Karpas-422 (cell line): ENCODE measurements at places on chromosomes 4 and X. TPM values are rescaled to one million over a fixed set of nuclear protein-coding genes. Genes with fewer than 3 reads are reported as not detected.

DNA sequence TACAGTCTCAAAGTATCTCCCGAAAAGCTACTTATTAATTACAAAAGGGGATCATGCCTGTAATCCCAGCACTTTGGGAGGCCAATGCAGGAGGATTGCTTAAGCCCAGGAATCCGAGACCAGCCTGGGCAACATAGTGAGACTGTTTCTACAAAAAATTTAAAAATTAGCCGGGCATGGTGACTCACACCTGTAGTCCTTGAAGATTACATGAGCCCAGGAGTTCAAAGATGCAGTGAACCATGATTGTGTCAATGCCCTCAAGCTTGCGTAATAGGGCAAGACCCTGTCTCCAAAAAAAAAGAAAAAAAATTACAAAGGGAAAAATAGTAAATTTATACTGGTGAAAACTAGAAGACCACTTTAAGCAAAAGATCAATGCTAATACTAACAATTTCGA lies 3.3 kb upstream of the PORCN start:
- DNase-seq = no peak

DNA sequence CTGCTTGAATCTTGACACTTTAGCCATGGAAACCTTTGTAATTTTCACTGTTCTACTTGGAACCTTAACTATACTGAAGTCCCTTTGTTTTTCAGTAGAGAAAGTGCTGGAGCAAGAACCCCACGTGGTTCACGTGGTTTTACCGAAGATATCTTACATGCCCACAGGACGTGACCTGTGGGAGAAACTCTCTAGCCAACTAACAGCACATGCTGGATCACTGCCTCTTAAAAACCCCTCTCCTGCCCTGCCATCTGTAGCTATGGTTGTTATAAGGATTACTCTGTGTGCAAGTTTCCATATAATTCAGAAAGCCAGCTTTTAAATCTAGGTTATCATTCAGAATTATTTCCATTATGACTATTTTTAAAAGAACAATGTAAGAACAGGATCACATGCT lies 30.2 kb downstream of the SPANXD start:
- no peak for DNase-seq

DNA sequence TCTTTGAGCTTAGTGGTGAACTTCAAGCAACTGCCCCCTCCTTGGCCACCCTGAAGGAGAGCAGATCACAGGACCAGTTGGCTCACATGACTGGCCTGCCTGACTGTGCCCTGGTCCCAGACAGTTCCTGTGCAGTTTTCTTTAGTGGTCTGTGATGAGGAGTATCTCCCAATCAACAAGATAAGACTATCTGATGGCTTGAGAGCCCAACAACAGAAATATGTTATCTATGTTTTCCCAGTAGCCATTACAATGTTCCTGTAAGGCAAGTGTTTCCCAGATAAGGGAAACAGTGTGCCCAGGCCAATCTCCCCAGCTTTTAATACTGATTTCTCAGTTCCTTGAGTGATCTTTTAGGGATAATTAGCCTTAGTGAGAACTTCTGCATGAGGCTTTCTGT lies 14.2 kb upstream of the TIMM8A start:
- DNase-seq = no peak

DNA sequence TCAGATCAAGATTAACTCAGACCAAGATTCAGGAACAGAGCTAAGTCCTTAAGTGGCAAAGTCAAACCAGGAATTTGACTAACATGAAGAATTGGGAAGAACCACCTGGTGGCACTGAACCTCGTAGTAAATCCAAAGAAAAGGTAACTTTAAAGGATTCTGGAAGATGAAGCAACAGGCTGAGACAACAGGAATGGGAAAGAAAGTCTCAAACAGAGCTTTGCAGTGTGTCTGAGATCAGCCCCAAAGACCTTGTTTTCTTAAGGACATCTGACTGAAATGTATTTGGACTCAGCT lies 126.1 kb downstream of the ASB9 start:
- DNase-seq = no peak

- DNase-seq = no peak
Measured at GRCh38 chr4:137274404-137274803, 257.9 kb downstream of the PCDH18 start.

The TXK gene
- total RNA-seq = not detected in 2 replicates

DNA sequence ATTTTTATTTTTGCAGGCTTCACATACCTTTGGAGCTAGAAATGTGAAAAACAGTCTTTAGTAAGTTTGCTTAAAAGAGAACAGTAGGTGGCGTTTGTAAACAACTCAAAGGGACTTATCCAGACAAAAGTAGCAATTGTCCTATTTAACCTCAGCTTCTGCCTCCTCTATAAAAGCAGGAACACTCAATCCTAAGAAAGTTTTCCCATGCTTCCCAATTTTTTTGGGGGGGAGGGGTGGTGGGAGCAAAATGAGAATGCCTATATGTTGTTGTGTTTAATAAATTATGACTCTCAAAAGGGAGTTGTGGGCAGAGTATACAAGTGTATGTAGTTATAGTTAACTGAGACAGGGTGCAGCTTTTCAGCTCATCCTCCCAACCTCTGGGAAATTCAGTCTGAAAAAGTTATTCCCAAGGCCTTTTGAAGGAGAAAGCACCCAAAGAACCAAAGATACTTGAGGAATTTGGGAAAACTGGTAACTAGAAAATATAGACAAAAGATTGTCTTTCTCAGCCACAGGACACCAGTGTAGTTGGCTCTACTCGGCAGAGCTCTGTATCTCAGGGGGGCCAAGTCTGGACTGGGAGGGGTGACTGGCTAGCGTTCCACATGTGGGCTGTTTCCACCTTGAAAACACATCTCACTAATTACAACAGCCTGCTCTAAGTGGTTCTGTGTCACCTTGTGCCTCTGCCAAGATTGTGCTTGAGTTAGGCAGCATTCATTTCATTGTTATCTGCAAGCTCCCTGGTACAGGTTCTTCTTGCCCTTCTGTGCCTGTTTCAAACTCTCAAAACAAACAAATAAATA lies 2.8 kb downstream of the SFRP2 start:
- DNase-seq = peak; percentile 68

- DNase-seq = peak; percentile 4
Measured at GRCh38 chr4:173273941-173274340, 60.2 kb downstream of the HMGB2 start.

The ARAF gene
- total RNA-seq = 16.4 and 16.5 TPM in 2 replicates

DNA sequence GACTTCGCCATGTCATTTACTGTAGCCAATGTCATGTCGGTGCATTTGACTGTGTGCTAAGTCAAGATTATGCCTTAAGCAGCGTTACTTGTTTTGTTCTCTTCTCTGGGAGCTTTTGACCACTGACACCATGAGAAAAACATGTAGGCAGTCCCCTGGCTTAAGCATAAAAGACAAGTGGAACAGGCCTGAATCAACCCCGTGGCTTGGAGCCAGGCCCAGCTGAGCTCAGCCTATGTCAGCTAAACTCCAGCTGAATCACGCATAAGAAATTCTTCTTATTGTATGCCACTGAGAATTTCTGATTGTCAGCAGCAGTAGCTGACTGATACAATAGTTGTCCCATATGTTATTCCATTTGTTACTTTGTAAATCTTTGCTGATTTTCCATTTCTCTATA lies 261.9 kb downstream of the CBLL2 start:
- no peak for DNase-seq

- DNase-seq = no peak
Measured at GRCh38 chr4:15451181-15451865, 18.4 kb upstream of the CC2D2A start.
